ENCODE measurements at places on chromosomes 1 and 21.

DNA sequence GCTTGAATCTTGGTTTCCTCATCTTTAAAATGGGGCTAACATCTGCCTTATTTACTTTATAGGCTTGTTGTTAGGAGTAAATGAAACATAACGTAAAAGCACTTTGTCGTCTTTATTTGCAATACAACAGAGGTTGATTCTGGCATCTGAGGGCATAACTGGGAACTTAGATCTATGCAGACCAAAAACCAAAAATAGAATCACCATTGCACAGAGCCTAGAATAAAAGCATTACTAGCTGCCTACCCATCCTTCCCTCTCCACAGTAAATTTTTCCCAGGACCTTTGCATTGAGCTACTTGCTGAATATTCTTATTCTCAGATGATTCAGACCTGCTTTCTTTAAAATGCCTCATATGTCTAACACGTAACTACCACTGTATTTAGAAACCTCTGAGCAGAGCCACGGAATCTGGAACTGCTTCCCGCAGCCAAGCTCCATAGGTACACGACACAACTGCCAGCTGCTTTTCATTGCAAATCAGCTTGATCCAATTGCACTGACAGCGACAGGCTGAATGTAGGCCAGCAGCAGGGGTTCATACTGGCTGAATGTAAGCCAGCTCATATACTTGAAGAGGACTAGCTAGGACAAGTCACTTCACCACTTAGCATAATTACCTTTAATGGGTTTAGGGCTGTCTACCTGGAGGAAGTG lies 33.2 kb upstream of the SERBP1 start:
- DNase-seq, result no peak

- DNase-seq, result no peak
Observed at GRCh38 chr1:62840555-62840954, 56.6 kb downstream of the ATG4C start.

GRCh38 chr21:15362458-15362857 lies 297.7 kb upstream of the NRIP1 start:
- no peak for DNase-seq

DNA sequence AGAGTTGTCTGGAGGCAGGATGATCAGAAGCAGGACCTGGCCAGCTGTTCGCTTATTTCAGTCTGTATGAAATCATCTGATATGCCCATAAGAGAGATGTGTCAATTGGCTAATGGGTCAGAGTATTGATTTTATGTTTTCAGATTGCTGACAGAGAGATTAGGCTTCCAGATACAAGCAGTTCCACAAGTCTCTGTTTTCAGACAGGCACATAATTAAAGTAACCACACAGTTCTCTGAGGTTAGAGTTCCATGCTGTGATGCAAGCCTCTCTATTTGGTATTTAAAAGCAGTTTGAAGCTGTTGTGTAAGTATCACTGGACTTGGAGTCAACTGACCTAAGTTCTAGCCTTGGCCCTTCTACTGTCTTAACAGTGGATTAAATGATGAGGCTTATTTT lies 50.1 kb downstream of the ATF6 start:
- DNase-seq, result no peak

DNA sequence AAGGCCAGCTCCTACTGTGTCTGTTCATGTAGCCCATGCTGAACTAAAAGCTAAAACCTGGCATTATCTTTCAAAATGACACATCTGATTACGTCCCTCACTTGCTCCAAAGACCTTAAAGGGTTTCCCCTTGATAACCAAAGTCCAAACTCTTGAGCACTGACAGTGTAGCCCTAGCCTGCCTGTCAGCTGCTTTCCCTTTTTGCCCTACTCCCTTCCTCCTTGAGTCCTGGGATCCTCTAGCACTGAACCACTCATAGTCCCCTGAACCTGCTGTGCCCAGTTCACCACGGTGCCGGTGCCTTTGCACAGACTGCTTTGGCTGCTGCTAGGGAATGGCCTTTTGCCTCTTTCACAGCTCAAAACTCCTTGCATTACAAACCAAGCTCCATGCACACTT lies 67.5 kb downstream of the PLXNA2 start:
- DNase-seq, result no peak

- no peak for DNase-seq
Observed at GRCh38 chr1:181630838-181631237, 147.5 kb downstream of the CACNA1E start.

- no peak for DNase-seq
Observed at GRCh38 chr1:153661111-153661708, 2.7 kb downstream of the SNAPIN start.

DNA sequence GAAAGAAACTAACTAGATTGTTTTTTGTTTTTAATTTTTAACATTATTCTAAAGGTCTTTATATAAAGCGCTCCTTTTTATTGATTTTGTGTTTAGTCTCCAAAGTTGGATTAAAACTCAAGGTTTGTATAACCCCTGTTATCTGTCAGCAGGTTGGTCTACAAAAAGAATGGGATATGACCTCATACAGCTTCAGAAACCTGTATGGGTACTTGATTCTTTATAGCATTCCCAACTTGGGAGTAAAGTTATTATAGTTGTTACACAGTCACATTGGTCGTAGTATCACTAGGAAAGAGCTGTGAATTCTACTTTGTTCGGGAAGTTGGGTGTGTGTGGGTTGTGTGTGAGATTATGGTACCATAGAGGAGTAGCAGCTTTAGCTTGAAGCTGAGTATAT lies 52.4 kb downstream of the ZMYM4 start:
- no peak for DNase-seq

- no peak for DNase-seq
Observed at GRCh38 chr1:29708796-29709703, 472.7 kb downstream of the PTPRU start.

DNA sequence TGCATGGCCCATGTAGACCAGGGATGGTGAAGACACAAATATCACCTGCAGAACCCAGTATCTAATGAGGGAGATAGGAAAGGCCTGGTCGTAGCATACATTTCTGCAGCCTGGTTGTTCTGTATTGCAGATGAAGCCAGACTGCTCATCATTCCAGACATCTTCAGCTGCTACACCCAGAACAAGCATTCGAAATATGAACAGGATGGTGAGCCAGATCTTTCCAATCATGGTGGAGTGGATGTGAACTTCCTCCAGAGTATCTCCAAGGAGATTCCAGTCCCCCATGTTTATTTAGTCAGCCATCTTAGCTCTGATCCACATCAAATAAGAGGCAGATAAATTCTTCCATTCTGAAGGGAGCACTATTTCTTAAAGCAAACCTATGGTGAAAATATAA lies 2.7 kb upstream of the MYCBP start:
- DNase-seq, result no peak

DNA sequence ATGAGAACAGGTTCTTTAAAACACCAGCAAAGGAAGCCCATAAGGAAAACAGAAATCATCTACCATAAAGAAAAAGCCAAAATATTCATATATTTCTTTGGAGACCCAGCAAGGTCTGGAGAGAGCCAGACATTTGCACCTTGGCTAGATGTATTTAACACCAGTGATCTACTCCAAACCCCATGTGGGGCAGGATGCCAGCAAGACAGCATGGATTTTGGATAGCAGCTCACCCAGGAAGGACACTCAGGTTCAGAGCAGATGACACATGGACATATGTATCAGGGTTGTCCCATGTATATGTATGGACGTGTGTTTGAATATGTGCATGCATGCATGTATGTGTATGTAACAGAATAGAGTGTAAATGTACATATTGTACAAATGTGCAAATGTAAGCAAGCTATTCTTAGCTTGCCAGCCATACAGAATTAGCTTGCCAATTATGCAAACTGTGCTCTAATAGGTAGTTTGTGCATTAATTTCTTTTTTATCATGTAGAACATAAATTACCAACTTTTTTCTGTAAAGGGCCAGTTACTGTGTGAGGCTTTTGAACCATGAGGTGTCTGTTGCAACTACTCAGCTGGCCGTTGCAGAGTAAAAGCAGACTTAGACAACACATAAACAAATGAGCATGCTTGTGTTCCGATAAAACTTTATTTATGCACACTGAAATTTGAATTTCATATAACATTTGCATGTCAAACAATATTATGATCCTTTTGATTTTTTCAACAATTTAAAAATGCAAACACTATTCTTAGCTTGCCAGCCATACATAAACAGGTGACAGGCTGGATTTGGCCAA lies 73.5 kb upstream of the KAZN start:
- DNase-seq, result no peak

DNA sequence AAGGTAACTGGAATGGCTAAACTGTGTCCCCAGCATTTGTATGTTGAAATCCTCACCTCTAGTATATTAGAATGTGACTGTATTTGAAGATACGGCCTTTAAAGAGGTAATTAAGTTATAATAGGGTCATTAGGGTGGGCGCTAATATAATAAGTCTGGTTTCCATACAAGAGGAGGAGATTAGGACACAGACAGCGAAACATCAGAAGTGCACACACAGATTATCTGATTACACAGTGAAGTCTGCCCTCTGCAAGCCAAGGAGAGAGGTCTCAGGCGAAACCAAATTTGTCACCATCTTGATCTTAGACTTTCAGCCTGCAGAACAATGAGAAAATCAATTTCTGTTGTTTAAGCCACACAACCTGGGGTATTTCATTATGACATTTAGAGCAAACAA lies 2233.1 kb downstream of the MRPL39 start:
- no peak for DNase-seq

DNA sequence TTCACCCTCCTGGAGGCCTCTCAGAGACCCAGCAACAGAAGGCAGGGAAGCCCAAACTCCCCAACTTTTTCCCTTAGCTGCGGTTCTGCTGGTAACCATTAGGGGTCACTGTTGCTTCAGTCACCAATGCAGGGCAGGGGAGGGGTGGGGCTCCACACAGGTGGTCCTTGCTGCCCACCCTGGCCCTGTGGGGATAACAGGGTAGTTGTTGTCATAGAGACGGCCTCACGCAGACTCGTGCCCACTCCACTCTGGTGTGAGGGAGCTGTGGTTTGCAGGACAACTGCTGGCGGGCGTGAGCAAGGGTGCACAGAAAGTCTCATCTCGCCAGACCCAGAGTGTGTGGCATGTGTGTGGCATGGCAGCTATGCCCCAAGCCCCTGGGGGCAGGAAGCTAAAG lies 19.9 kb downstream of the INSRR start:
- DNase-seq, result no peak

DNA sequence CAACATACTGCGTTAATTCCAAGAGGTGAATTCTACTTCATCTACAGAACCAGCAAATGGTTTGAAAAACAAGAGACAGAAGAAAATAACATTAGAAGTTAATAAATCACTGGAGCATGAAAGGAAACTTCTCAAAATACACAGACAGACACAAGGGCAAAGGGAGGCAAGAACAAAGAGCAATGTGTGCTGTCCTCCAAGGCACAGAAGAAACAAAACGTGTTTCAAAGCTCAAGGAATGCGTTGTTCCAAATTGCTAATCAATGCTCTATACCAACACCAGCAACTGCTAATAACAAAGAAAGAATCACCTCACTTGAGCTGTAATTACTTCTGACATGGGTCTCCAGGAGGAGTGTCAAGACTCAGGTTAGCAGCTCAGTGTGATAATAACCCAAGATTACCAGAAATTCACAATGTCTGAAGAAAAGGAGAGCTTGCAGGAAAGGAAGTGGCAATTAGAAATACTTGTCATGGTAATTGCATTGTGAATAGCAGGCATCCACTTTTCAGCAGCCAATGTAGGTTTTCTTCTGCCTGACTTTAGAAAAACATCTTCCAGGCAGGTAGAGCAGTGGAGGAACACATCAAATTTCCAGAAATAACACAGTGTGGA lies 175.4 kb downstream of the SEC16B start:
- DNase-seq, result no peak

DNA sequence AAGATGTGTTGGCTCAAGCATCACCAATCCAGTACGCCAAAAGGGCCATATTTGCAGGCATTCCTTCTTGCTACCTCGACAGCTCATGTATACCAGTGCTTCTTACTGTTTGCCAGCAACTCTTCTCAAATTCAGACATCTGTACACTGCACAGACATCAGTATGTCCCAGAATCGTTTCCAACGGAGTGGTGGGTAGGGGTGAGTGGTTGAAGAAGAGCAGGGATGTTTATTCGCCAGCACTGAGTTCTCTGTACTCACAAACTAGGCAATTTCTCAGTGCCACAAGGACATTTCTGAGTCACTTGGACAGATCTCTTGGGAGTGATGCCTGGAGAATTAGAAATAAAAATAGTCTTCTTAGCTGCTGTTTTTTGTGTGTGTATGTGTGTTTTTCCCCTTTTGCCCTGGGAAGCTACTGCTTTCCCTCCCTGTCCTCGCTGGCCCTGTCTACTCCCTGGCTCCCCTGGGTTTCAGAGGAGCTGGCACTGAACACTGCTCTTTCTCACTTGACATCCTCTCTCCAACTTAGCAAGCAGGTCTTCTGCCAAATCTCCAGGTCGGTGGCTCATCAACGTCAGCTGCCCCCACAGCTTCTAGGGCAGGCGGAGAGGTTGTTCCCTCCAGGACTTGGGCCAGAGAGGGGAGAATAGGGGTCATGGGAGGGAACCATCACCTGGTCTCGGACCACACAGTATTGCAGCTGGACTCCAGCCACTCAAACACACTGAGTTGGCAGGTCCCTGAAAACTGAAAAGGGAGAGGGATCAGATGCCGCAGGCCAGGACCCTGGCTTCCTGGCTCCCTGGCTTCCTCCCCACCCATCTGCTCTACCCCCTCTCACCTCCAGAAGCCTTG lies 90.5 kb downstream of the NMNAT2 start:
- DNase-seq, result no peak

DNA sequence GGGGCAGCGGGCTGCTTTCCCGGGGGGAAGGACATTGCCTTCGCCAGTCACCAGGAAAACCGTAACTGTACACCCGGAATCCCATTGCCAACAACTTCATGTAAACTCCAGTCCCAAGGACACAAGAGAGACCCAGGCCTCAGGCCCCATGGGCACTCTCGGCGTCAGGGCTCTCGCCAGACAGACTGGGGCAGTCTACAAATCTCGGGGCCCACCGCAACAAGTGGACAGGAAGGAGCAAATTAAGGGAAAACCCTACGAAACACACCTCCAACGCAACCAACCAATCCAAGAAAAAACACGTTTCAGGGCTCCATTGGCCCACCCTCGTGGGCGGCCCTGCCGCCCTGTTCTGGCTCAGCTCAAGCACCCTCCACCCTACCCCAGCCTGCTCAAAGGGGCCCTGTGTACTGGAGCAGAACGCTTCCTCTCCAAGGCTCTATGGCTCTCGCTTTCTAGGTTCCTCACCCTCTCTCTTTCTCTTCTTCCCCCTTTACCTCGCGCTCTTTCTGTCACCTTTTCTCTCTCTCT lies 4.6 kb upstream of the ZNF678 start:
- DNase-seq, result no peak

- no peak for DNase-seq
Observed at GRCh38 chr1:99691175-99691574, 45.3 kb downstream of the PALMD start.

GRCh38 chr1:227793079-227793947 lies 22.2 kb upstream of the PRSS38 start:
- DNase-seq, result no peak

- no peak for DNase-seq
Observed at GRCh38 chr21:36803051-36803645, 104.2 kb downstream of the SIM2 start.

- DNase-seq, result no peak
Observed at GRCh38 chr1:36883315-36883949, 150.9 kb downstream of the GRIK3 start.

Measured in stimulated activated CD8-positive, alpha-beta memory T cell treated with anti-CD3 and anti-CD28 coated beads, Interleukin-2, amount 100 ng/mL, for 1 hour (primary cell).